NCI-H526 (cell line): ENCODE measurements at places on chromosomes 12 and 14.

DNA sequence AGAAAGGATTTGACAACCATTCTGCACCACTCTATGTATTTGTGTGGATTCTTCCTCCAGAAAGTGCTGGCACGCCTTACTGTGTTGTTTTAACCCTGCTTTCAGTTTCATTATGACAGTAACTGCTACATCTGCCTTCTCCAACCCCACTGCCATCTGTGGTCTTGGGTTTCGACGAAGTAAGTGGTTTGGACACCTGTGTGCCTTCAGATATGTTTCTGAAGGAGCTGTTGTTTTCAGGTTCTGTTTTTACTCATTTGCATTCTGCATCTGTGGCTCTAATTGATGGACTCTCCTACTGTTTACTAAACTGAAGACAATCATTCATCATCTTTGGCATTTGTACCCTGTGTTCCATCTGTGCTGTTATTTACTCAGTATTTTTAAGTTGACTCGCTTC lies 4.1 kb downstream of the TSHR start:
- DNase-seq: no peak

GRCh38 chr14:70188659-70189455 lies at the start of gene SLC8A3:
Gene SLC8A3 (minus strand): TSS chr14:70188951. CDS start chr14:70168422, 20,529 bp downstream.
- DNase-seq: peak; percentile 87

DNA sequence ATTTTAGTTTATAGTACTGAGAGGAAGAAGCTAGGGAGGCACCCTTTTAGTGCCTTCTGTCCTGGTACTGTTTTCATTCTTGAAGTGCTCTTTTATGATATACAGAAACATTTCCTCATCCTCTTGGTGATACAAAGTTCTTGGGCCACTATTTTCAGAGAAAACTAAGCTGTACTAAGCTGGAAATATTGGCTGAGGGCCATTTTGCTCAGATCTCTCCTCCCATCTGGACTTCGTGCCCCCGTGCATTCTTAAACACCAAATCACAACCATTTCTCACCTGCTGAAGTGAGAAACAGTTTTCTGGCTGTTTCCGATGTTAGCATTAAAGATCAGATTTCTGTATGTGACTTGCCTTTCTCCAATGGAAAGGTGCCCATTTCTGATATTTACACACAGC lies 158.9 kb downstream of the FBXL14 start:
- DNase-seq: no peak

GRCh38 chr14:100004392-100004791 lies 60.8 kb upstream of the EVL start:
- DNase-seq: no peak

DNA sequence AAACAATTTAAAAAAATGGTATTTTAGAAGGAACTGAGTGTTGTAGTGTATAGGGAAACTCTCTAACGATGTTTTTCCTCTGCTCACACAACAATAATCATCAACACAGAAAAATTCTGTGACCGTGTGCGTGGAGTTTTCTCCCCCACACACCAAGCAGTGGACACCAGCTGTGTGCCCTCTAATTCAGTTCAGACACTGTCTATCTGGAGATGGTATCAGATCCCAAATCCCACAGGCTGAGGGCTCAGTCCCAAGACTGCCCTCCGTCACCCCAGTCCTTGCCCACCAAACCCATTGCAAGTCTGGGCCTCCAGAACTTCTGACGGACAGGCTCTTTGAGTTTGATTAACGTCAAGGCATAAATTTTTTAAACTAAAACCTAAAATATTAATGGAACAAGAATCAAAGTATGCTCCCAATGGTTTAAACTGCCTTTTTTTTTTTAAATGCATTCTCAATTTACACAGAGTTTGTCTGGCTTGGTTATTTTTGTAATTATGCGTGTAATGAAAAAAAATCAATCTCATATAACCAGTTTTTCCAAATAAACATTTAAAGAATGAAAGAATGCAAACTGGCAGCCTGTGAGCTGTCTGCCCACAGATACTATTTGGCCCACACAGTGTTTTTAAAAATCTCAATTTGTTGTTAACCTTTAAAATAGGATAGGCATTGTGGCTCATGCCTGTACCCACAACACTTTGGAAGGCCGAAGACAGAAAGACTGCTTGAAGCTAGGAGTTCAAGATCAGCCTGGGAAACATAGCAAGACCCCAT lies 19.2 kb downstream of the BLTP3B start:
- DNase-seq: no peak

GRCh38 chr12:1330477-1330827 lies 263.9 kb downstream of the FBXL14 start:
- DNase-seq: no peak

GRCh38 chr14:58298477-58299400 lies at the start of gene ARID4A:
Gene ARID4A (plus strand): TSS chr14:58298555. CDS start chr14:58299855, 1,300 bp downstream.
- no peak for DNase-seq

DNA sequence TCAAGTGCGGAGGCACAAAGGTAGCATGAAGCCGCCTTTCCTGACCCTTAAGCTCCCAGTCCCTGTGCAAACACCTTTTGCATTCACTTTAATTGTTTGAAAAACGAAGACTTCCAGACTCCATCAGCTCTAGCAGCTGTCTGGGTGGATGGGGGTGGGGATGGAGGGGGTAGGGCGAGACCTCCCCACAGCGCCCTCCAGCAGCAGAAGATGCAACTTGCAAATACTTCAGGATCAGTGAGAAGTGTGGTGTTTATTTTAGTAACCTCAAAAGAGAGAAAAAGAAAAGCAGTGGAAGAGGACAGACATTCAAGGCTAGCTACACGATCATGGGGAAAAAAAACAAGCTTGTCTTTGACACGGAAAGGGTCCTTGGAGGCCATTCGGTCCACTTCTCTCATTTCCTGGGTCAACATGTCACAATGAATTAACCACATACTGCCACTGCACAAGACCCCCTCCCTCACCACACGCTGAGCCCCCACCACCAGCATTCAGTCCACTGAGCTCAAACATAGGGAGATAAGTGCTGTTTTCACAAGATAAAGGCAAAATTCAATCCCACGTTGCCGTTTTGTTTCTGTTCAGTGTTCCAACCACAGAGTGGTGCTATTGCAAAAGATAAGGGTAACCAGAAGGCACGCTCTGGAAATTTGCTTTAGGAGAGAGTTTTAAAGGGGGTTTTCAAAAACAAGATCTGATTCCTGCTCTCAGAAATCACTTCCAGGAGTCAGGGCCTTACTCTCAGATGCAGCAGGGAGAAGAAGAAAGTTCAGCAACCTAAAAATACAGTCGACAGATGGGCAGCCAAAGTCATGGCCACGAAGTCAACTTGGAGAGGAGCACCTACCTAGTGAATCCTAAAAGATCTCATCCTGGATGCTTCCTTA lies 3.3 kb upstream of the NTF3 start:
- DNase-seq: no peak

GRCh38 chr14:76774821-76775694 lies 13.8 kb downstream of the VASH1 start:
- DNase-seq: no peak

DNA sequence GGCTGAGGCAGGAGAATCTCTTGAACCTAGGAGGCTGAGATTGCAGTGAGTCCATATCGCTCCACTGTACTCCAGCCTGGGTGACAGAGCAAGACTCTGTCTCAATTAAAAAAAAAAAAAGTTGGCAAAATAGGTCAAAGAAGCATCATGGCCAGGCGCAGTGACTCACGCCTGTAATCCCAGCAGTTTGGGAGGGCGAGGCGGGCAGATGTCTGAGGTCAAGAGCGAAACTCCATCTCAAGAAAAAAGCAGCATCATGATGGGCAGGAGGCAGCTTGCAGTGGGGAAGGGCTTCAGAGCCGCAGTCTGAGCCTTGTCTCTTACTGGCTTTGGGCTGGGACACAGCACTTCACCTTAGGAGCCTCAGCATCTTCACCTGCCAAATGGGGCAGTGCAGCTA lies 21.4 kb downstream of the TEAD4 start:
- DNase-seq: no peak

- DNase-seq: no peak
Measured at GRCh38 chr12:69988481-69989321, 163.7 kb downstream of the MYRFL start.

- no peak for DNase-seq
Measured at GRCh38 chr12:107493666-107494065, 191.9 kb upstream of the PWP1 start.

DNA sequence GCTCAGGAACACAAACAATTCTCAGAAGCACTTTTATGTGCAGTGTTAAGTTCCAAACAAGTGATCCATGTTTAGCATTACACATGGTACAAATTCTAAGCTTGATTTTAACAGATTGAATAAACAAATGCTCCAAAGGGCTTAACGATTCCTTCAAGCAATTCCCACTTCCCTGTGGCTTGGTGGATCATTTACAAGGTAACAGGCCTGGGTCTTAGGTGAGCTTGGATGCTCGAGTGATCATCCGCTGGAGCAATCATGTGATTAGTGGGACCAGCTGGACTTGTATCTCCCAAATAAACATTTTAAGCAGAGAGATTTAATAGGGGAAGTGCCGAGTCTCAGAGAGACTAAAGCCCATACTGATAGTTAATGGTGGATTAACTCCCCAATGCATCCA lies 70.7 kb downstream of the CALM1 start:
- DNase-seq: no peak

GRCh38 chr14:23640524-23641141 lies 4.5 kb downstream of the DHRS2 start:
- peak; percentile 24 for DNase-seq

GRCh38 chr14:67577909-67578749 lies 21.9 kb downstream of the PIGH start:
- DNase-seq: no peak

DNA sequence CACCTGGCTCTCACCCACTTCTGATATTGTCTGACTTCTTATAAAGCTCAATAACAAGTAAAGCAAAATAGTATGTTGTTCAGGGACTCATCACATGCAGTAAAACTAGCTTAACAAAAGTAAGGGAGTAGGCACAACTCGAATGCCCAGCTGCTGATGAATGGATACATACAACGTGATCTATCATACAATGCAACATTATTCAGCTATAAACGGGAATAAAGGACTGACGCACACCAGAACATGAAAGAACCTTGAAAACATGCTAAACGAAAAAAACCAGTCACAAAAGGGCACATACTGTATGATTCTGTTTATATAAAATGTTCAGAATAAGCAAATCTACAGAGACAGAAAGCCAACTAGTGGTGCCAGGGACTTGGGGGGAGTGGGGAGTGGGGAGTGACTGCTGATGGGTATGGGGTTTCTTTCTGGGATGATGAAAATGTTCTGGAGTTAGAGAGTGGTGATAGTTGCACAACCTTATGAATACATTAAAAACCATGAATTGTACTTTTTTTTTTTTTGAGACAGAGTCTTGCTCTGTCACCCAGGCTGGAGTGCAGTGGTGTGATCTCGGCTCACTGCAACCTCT lies 11.1 kb downstream of the PLBD2 start:
- DNase-seq: no peak

DNA sequence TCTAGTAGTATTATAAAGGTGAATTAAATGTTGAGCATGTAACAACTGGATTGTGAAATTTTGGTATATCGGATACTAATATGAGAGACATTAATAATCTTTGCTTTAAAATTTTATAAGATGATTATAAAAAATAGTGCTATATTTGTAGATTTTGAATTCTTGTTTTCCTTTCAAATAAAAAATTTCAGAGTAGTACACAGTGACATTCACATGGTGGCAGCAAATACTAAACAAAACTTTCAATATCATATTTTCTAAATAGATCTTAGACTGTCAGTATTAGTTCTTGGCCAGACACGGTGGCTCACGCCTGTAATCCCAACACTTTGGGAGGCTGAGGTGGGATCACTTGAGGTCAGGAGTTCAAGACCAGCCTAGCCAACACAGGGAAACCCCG lies 166.0 kb downstream of the NAV3 start:
- no peak for DNase-seq

DNA sequence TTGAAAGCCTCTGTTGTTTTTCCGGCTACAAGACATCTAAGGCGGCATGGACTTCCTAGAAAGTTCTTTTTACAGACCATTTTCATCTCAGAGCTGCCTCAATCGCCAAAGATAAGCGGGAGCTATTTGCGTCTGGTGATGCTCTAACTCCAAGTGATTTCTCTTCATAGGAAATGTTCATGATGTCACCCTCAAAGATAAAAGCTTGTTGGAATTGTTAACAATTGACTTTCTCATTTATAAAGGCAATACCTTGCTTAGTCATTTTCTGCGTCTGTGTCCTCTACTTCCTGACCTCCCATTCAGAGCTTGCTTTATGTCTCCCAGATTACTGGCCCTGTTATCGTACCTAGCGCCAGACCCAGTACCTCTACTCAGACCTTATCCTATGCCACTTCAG lies 259.0 kb upstream of the G2E3 start:
- DNase-seq: no peak

DNA sequence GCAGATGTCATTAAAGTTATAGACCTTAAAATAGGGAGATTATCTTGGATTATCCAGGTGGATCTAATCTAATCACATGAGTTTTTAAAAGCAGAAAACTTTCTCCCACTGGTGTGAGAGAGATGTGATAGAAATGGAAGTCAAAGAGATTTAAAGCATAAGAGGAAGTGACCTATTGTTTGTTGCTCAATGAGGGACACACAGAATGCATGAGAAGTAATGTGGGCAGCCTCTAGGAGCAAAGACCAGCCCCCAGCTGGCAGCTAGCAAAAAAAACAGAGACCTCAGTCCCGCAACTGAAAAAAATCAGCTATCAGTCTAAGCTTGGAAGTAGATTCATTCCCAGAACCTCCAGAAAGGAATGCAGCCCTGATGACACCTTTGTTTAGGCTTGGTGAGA lies 24.6 kb upstream of the ANP32D start:
- DNase-seq: no peak

- DNase-seq: no peak
Measured at GRCh38 chr14:86788224-86788623, 1204.8 kb downstream of the GALC start.

GRCh38 chr12:76313299-76313698 lies 34.9 kb downstream of the BBS10 start:
- no peak for DNase-seq

GRCh38 chr12:103948746-103949406 lies 16.8 kb upstream of the TDG start:
- DNase-seq: no peak

GRCh38 chr12:54338698-54339296 lies 13.9 kb downstream of the COPZ1 start:
- no peak for DNase-seq

DNA sequence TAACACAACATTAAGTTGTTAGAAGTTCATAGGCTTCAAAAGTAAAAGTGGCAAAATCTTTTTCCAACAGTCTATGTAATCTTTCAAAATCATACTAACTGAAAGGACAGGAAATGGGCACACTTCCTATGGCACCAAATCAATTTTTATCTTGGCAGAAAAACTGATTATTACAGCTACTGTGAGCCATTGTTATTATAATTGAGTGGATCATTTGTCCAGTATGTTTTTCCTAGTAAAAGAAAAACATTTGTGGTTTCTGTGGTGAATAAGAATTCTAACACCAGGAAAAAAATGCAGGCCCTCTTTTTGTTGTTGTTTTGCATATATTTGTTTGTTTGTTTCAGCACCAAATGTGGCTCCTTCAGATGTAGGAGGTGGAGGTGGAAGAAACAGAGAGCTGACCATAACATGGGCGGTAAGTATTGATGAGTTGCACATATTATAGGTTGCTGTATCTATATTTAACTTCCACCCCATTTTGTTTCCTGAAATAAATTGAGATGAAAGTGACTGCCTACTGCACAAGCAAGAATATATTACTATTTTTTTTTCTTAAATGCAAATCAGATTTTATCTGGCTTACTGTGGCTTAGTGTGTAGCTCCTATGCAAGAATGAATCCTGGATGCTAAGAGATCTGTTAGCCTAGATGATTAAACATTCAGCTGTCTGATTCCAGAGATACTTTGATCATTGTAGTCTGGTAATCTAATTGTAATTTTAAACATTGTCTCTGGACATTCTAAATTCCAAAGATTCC lies 174.1 kb upstream of the PDZRN4 start:
- no peak for DNase-seq
